Fibroblast of mammary gland (primary cell): ENCODE measurements at places on chromosomes 7 and 10.
A peak's percentile ranks its signal among the peaks of the same experiment; 100 is the strongest.

- peak; percentile 34 for DNase-seq
Observed at GRCh38 chr7:16084370-16084769, 337.0 kb downstream of the CRPPA start.

DNA sequence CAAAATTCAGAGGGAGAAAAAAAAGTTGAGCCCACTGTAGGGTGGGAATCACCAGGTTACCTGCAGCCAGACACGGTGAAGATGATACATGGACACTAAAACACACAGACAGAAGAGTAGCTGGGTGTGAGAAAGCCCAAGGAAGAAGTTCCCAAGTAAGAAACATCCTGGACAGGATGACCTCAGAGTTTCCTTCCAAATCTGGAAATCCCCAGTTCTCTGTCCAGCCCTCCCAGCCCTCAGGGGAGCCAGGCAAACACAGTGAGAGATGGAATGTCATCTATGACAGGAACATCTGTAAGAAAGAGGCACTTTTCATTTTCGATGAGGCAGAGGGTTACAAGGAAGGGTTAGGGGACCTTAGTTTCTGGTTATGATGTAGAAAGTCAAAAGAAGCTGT, 125.1 kb upstream of the LYZL1 start:
- DNase-seq: peak; percentile 44

DNA sequence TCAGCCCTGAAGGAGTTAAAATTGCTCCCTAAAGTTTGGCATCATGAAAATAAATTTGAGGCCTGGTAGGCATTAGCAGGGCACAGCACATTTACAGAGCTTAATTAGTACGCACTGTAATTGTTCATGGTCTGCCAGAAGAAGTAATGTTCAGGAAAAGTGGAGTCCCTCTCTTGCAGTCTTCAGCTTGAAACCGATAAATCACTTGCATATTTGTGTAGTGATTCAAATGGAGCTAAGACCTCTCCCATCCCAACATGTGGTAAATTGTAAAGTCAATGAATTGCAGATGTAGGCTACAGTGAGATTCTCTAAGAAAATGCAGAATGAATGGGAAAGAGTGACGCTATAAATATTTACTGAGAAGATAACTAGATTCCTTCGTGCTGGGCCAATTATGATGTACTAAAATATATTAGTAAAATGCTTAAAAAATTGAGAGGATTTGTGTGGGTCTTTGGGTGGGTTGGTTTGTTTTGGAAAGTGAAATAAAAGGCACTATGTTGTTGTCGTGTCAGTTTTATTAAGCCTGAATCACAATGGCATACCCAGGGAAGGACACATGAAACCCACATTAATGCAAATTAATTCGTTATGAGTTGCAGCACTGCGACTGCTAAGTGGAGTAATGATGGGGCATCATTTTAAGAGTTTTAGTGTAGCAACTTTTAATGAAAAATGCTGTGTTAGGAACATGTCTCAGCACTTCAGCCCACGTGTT, 8.4 kb downstream of the TCF7L2 start:
- peak; percentile 97 for DNase-seq

GRCh38 chr7:50212666-50213621, 91.6 kb upstream of the IKZF1 start:
- no peak for DNase-seq

DNA sequence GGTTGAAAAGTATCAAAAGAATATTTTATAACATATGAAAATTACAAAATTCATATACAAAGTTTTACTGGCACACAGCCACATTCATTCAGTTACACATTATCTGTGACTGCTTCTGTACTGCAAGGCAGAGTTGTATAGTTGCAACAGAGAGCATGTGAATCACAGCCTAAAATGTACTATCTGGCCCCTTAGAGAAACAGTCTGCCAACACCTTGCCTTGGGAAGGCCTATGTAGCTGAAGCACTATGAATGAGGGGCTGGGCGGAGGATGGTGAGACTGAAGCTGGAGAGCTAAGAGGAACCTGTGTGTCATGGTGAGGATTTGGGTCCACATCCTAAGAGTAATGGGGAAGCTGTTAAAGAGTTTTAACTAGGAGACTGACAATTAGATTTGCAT, 35.7 kb downstream of the PDZD8 start:
- peak; percentile 59 for DNase-seq

DNA sequence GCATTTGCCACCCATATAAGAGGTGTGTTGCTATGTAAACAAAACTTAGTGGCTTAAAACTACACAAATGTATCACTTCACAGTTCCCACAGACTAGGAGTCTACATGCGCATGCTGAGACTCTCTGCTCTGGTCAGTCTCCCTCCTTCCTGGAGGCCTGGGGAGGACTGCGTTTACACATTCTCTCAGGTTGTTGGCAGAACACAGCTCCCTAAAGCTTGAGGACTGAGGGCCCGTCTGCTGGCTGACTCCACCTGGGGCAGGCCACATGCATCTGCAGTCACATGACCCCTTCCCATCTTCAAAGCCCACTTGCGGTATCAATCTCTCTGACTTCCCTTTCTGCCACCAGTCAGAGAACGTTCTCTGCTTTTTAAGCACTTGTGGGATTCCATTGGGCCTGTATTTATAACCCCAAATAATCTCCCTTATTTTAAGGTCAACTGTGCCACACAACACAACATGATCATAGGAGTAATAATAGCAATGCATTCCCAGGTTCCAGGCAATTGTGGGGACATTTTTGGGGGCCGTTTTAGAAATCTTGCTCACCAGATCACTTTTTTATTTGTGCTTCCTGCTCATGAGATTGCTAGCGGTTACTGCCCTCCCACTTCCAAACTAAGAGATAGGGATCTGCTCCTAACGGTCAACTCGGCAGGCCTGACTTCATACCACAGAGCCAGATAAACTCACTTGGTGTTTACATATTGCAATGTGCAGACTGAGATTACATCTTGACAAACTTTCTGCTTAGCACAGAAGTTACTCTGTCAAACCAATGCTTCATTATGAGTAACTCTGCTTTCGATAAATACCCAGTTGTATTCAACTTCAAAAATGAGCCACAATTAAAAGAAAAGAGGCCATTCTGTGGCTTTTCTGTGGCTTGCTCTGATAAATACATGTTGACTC, 96.3 kb downstream of the ALOX5 start:
- peak; percentile 8 for DNase-seq

DNA sequence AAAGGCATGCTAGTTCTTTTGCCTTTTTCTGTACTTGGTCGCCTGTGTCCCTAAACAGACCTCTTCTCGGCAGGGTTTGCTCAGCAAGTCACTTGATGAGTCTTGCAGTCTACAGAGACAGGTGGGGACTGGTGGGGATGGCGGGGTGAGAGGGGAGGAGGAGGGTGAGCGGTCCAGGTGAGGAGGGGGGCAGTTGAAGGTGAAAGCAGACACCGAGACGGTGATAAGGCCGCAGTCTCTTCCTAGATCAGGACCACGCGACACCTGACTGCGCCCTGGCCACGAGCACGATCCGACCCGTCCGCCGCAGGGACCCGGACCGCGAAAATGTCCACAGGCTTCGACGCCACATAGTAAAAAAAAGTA, 566 bp downstream of the ASNS start:
- no peak for DNase-seq

GRCh38 chr7:150383710-150384397, 4.7 kb downstream of the ZNF775 start:
- no peak for DNase-seq
